ENCODE measurements at places on chromosomes 2 and 18.

- DNase-seq = no peak
Measured at GRCh38 chr2:234204480-234204879, 154.0 kb downstream of the SPP2 start.

- no peak for DNase-seq
Measured at GRCh38 chr2:195411219-195411687, 245.8 kb upstream of the SLC39A10 start.

- peak; percentile 80 for DNase-seq
Measured at GRCh38 chr2:64653109-64654062, at the start of gene SERTAD2. Gene SERTAD2 (minus strand): TSS chr2:64653913. CDS start chr2:64636871, 17,042 bp downstream.

DNA sequence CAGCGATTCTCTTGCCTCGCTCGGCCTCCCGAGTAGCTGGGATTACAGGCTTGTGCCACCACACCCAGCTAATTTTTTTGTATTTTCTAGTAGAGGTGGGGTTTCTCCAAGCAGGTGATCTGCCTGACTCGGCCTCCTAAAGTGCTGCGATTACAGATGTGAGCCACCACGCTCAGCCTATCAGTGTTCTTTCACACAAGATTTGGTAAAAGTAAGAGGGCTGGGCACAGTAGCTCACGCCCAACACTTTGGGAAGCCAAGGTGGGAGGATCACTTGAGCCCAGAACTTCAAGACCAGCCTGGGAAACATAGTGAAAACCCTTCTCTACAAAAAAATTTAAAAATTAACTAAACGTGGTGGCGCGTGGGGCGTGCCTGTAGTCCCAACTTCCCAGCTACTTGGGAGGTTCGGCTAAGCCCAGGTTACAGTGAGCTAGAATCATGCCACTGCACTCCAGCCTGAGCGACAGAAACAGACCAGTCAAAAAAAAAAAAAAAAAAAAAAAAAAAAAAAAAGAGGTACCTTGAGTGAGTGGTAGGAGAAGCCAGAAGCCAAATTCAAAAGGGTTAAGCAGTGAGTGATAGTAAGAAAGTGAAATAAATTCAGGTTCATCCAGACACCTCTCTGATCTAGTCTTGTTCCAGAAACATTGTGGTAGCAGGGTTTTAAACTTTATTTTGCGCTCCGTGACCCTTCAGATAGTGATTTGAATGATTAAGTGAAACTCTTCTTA is 981 bp downstream of the MRPL53 start:
- DNase-seq = no peak

GRCh38 chr2:45938649-45939511 is 287.4 kb downstream of the PRKCE start:
- DNase-seq = no peak

- DNase-seq = peak; percentile 39
Measured at GRCh38 chr2:160932960-160933359, 227.3 kb upstream of the TANK start.

- no peak for DNase-seq
Measured at GRCh38 chr2:154343282-154343681, 355.2 kb upstream of the KCNJ3 start.

DNA sequence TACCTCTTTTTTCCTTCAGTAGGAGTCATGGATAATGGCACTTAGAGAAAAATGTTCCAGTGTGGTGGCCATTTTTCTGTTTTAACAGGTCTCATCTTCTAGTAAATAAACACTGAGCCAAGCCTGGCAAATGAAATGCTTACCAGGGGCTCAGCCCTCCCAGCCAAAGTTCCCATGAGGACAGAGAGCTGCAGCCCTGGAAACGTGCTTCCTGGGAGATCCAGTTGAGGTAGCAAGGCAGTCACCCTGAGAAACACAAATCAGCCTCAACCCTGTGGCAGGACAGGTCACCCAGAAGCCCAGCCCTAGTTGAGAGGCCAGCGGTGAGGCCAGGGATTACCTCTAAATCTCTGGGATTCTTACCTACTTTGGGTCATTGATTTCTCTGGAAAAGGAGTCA is 140.1 kb downstream of the LNPK start:
- no peak for DNase-seq

- peak; percentile 9 for DNase-seq
Measured at GRCh38 chr2:44524347-44524926, 162.7 kb downstream of the CAMKMT start.

GRCh38 chr2:20650877-20651730 is at the start of gene HS1BP3:
Gene HS1BP3 (minus strand): TSS chr2:20651098. CDS start chr2:20651063, 35 bp downstream.
- DNase-seq = peak; percentile 88

- DNase-seq = peak; percentile 35
Measured at GRCh38 chr2:17171446-17172049, 346.7 kb downstream of the RAD51AP2 start.

DNA sequence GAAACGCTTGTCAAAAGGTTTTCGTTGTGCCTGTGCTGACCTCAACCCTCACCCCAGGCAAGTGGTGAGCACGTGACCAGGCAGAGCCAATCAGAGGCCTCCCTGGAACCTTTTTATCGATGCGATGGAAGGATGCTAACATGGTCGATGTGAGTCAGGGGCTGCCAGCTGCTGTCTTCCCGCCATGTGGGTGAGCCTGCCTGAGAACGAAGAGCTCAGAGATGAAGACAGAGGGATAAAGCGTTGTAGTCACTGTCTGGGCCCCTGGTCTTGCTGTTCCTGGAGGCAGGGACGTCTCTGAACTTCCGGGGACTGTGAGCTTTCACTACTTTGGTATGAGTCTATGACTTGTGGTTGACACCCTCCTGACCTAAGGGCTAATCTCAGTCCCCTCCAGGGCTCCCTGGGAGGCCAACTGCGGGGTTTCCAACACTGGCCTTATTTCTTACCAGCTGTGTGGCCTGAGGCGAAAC is 18.6 kb downstream of the DNMT3A start:
- DNase-seq = no peak

DNA sequence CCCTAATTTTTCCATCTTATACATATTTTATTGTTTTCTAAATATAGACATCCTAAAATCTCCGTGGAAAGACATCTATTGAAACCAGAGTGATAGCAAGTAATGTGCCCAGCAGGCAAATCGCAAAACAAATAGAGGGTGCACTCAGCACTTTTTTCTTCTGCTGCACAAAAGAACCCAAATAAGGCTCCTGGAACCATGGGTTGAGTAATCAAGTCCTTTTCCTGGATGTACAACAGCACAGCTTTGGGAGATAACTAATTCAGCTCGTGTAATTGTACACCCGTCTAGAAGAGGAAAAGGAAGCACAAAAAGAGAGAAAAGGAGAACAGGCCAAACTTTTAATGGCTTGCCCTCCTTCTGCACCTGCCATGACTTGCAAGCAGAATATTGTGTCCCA is 126.9 kb upstream of the TLK1 start:
- DNase-seq = no peak

DNA sequence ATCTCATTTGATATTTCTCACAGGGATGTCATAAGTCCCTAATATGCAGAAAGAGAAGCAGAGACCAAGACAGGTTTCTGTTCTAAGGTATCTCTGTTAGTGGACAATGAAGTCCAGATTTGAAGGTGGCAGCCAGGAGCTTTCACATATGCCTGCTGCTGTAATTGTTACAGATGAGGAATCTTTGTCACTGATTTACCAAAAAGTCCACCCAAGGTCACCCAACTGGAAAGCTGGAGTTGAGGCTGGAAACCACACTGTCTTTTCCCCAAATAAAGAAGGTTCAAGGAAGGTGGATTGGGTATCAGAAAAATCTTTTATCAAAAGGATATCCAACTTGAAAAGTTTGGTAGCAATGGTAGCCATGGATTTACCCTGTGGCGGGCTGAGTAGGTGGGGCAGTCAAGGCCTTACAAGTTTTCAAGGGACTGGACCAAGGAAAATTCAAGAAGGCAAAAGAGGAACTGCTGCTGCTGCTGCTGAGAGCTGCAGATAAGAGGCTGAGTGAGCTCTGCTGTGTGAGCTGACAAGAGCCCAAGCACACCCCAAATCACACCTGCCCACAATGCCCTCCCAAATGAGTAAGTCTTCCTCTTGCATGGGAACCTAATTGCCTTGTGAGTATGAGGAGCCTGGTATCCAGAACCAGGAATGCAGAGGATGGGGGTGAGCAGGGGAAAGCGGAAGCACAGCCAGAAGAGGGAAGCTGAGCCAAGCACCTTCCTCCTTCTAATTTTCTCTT is 241.2 kb downstream of the ANAPC1 start:
- DNase-seq = no peak

GRCh38 chr18:56021136-56021808 is 433.3 kb upstream of the TCF4 start:
- DNase-seq = no peak

GRCh38 chr2:79660557-79660956 is 147.7 kb downstream of the CTNNA2 start:
- DNase-seq = no peak

- DNase-seq = no peak
Measured at GRCh38 chr2:40445467-40445866, 6.4 kb downstream of the SLC8A1 start.

DNA sequence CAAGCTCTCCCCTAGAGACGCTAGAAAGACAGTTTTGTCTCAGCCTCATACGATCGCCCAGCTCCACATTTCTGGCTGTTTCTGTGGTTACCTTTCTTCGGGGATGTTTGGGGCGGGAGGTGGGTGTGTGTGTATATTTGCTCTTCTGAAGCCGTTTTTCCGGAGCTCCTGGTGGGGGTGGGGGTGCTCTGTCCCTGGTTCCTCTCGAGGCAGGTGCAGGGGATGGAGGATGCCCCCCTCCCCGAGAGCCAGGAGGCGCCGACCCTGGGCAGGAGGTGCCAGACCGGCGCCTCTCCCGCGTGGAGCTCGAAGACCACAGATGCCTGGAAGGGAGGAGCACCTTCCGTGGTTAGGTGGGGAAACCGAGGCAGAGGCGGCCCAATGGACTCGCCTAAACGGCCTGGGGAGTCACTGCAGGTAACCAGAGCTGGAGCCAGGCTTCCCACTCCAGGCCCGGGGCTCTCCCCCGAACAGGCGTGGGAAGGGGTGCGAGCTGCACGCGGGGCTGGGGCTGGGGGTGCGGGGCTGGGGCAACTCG is 694 bp upstream of the HPCAL1 start:
- peak; percentile 23 for DNase-seq

DNA sequence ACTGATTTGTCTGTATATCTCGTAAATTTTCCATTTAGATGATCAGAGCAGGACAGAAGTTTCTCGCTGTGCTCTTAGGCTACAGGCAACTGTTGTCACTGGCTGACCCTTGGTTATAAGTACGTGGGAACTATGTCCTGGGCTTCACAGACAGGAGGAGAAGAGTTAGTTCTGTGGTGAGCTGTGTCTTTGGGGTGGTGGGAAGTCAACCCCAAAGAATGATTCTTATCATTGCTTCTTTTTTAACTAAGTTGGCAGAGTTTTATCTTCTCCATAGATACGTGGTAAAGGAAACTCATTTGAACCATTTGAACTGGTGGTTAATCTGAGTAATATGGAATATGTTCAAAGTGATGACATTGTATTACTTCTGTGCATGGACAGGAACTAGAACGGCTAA is 230.6 kb upstream of the EPAS1 start:
- DNase-seq = no peak

DNA sequence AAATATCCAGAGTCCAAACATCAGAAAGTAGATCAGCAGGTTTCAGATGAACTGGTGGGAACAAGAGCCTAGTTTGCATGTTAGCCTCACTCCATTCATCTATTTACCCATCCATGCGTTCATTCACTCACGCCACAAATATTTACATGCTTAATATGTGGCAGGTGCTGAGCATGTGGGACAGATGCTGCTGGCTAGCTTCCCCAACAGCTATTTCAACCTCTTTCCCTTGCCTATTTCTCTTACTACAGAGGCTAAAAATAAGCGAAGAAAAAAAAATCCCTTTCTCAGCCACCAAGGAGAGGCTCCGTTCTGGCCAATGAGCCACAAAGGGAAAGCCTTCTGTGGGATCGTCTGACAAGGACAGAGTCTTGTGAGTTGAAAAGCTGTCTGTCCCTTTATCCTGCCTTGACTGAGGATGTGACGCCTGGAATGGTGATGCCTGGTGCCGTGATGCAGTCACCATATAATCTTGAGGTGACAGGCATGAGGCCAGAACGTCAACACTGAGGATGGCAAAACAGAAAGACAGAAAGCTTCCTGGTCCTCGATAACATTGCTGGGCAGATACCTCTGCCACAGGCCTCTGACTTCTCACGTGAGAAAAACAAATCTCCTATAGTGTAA is 78.2 kb downstream of the KCTD1 start:
- no peak for DNase-seq

- DNase-seq = no peak
Measured at GRCh38 chr2:17752246-17752645, 1.4 kb downstream of the SMC6 start.

DNA sequence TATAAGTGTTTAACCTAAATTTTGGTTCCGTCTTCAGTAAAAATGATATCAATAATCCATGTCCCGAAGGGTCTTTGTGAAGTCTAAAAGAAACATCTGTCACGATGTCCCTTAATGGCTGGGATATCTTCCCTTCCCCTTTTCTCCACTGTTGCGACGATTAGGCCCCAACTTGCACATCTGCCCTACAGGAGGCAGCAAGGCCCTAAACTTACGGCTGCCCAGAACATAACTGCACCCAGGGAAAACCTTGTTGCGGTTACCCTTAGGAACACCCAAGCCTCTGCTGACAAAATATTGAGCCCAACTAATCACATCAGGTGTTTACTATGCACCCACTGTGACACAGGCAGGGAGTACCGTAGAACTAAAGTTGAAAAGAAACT is 1.3 kb upstream of the SMAD2 start:
- DNase-seq = no peak

GRCh38 chr2:16713011-16713423 is 47.4 kb upstream of the CYRIA start:
- DNase-seq = no peak

DNA sequence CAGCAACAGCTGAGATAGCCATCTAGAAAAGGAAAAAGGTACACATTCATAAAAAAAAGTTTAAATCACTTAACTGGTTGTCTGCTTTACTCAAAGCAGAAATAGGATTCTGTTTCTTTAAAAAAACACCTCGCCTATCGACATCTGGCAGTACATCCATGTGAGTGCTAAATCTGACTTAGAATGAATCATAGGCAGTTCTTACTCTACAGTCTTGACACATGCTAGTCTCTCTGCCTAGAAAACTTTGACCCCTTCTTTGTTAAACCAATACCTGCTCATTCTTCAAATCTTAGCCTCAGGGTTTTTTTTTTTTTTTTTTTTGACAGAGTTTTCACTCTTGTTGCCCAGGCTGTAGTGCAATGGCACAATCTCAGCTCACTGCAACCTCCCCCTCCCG is 37.1 kb upstream of the GPR75 start:
- no peak for DNase-seq

DNA sequence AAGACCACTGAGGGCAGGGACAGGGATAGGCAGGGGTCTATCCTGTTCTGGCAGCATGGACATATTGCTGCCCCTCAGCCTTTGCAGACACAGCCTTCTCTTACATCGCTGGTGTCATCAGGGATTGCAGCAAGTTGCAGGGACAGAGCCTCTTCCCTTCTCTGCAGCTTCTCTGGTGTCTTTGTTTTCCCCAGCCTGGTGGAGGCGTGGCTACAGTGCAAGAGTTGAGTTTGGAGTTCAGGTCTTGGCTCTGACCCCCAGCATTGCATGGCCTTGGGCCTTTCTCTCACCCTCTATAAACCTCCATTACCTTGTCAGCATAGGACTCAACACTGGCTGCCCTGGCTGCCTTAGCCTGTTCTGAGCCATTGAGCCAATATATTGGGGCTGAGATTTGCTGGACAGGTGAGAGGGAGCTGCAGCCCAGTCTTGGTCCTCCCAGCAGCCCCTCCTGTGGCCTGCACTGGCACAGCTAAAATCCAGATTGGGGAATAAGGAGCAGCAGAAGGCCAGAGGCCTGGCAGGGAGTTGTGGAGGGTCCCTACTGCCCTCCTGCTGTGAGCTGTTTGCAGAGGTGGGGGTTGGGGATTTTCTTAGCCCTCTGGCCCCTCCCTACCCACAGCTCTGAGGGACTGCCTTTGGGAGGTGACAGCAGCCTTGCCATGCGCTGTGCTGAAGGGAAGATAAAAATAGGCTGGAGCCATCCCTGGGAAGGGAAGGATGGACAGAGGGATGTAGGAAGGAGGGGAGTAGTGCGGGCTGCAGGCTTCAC is 22.8 kb downstream of the EHD3 start:
- no peak for DNase-seq

Measured in HuH-7.5 (cell line).